ENCODE measurements at places on chromosomes 3 and 15.

- DNase-seq: no peak
Measured at GRCh38 chr15:89802986-89803824, 11.4 kb downstream of the ANPEP start.

- no peak for DNase-seq
Measured at GRCh38 chr3:71579326-71579934, 4.1 kb downstream of the FOXP1 start.

DNA sequence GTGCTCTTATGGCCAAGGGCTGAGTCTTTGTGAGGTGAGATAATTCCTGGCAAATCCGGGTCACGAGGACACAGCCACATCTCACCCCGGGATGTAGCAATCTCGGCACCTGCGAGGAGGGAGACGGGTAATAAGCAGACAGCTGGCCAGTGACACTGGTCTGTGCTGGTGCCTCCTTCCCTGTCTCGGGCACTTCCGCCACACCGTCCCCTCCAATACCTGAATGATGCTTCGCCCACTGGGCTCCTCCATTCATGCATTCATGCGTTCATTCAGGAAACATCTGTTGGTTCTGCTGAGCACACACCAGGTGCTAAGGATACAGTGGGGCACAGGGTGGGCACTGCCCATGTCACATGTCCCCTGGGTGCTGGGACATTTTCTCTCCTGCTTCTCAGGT, 60.1 kb downstream of the ATP10A start:
- DNase-seq: no peak

DNA sequence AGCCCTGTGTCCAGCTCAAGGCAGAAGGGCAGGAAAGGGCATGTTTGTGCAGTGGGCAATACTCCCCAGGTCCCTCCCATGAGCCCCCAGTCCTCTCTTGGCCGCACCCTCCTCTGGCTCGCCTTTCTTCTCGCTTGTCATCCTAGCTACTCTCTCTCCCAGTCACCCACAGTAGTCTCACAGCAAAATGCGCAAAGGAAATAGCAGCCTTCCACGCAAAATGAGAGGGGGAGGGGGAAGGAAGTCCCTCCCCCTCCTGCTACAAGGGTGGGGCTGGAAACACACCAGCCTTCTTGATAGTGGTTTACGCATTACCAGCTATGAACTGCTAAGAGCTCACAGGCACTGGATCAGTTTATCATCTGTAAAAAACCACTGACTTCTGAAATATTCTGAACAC, 83.8 kb downstream of the GADL1 start:
- DNase-seq: no peak

DNA sequence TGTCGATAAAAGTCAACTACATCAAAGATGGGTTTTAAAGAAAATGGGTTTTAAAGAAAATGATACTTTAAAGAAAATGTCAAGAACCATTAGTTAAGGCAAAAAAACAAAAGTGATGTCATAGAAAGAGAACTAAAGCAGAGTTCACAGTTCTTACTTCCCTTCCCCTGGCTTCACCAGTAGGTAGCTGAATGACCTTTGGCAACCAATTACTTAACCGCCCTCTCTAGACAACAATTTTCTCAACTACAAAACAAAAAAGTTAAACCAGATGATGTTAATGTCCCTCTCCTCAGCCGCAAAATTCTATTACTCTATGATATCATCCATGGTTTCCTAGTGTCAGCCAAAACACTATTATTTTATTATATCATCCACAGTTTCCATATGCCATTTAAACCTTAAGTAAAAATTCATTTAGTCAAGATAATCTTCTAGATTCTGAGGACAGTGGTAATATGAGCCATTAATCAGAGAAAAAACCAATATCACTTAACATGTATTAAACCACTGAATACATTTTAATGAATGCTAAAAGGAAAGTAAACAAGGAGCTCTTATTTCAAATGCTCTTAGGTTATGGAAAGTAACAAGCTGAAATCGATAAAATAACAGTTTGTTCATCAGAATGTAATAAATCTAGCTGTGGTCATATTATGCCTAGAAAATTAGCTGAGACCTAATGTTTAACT, 13.1 kb downstream of the RYK start:
- DNase-seq: no peak

DNA sequence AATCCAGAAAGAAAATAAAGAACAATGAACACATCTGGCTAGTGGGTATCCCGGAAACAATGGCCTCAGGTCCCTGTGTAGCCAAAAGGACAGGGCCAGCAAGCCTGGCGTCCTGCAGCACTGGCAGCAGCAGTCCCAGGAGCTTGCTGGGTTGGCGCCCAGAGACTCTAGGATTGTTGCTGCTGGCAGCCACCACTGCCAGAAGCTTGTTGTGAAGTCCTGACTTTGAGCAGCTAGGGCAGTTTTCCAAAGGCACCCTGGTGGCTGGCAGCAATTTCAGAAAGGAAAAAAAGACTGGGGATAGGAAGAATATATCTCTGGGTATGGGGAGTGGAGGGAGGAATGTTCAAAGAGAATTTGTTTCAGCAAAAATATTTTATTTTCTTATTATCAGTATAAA, 11.3 kb downstream of the SHQ1 start:
- DNase-seq: no peak

DNA sequence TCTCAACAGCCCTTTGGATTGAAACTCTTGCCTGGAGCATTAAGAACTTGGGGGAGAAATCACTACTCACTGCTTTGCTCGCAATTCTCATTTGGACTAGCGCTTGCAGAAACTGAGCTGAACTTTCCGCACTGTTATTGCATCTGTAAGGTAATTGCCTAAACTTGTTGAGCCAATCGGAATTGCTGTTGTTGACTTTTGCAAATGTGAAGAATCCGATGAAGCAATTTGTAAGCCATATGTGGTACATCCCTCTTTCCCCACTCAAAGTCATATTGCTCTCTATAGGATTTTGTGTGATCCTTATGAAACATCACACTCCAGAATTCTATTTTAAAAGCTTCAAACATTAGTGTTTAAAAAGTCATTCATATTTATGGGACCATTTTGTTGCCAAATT, 191.7 kb upstream of the GBE1 start:
- DNase-seq: no peak

GRCh38 chr3:134095005-134095404, 65.3 kb upstream of the SLCO2A1 start:
- DNase-seq: no peak

- DNase-seq: no peak
Measured at GRCh38 chr3:119628816-119629445, 31.2 kb downstream of the PLA1A start.

DNA sequence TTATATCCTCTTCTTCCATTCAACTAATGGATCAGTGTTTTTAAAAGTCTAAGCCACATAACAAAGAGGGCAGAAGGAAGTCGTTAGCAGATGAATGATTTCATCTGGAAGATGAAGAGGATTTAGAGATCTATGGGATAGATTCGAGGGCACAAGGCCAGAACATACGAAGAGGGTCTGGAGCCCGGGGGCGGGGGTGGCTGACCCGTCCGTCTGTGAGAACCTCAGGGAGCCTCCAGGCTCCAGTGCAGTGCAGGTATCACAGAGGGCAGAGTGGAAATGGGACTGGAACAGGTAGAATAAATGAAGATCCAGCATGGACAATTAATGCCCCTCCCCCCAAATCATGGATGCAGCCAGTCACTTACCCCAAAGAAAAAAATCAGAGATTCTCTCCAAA, 1.5 kb upstream of the GOLGA8B start:
- no peak for DNase-seq

DNA sequence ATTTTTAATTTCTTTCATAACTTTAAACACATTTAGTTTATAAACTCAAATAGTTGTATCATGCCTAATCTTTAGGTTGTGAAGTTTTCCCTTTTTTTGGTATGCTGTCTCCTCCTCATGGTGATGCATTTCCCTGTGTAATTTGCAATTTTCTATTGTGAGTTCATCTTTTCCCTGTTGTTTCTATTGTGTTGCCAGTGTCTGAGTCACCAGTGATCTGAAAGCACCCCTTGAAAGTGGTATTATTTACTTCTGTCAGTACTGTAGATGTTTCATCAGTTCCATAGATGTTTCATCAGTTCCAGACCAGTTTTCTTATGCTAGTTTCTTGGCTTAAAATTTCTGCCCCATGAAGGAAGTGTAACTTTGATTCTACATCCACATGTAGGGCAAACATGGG, 80.6 kb downstream of the OXSM start:
- no peak for DNase-seq

- DNase-seq: no peak
Measured at GRCh38 chr3:134338516-134339261, 35.6 kb downstream of the AMOTL2 start.

Measured in stimulated activated CD8-positive, alpha-beta memory T cell treated with anti-CD3 and anti-CD28 coated beads, Interleukin-4, amount 100 ng/mL, for 1 hour (primary cell).